SJCRH30 (cell line): ENCODE measurements at places on chromosomes 5 and 9.

DNA sequence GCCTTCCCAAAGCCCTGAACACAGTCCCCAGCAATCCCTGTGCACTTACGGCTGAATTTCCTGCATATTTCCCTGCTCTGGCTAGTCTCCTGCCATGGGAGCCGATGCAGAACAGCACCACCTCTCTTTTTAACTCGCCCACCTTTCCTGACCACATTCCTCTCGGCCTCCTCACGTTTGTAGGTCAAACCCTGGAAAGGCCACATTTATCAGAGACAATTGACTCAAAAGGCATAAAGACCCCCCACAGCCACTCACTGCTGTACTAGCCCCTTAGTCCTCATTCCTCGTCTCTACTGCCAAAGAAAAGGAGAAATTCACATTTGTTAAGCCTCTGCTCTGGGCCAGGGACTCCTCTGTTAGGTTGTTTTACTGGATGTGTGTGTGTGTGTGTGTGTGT is 43.6 kb downstream of the ENC1 start:
- DNase-seq, result no peak

- no peak for DNase-seq
Observed at GRCh38 chr5:175494264-175495183, 16.2 kb downstream of the SFXN1 start.

GRCh38 chr5:94884311-94884710 is 265.8 kb downstream of the SLF1 start:
- peak; percentile 78 for DNase-seq

- no peak for DNase-seq
Observed at GRCh38 chr5:44401611-44402010, 12.4 kb upstream of the FGF10 start.

GRCh38 chr5:93601071-93601801 is 18.2 kb downstream of the NR2F1 start:
- no peak for DNase-seq

DNA sequence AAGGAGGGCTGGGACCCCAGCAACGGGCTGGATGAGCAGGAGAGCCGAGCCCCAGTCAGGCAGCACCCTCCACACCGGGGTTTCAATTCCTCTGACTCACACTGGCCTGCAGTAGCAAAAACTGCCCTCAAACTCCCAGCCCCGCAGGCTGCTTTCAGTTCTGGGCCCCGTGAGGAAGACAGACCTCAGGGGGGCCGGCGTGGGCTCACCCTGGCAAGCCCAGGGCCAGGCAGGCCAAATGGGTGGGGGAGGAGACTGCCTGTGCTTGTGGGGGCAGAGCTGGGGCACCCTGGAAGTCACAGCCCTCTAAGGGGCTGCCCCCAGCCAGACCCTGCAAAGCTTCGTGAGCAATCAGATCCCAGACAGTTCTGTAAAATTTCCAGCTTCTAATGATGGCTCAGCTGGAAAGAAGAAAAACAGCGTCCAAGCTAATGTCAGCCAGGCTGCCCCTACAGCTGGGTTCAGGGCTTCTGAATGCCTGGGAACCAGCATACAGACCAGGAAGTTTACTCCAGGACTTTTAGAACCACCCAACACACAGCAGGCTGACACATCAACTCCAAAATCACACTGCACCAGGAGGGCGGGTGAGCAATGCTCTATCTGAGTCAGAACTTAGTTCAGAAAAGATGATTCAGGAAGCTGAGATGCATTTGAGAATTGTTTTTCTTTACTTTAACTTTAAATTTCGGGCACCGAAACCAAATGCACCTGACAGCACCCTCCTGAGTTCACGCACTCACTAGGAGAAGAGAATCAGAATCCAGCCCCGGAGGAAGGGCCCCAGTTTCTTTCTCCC is 34.7 kb downstream of the LPCAT1 start:
- no peak for DNase-seq

GRCh38 chr5:150401076-150401375 is 11.7 kb downstream of the CD74 start:
- no peak for DNase-seq

DNA sequence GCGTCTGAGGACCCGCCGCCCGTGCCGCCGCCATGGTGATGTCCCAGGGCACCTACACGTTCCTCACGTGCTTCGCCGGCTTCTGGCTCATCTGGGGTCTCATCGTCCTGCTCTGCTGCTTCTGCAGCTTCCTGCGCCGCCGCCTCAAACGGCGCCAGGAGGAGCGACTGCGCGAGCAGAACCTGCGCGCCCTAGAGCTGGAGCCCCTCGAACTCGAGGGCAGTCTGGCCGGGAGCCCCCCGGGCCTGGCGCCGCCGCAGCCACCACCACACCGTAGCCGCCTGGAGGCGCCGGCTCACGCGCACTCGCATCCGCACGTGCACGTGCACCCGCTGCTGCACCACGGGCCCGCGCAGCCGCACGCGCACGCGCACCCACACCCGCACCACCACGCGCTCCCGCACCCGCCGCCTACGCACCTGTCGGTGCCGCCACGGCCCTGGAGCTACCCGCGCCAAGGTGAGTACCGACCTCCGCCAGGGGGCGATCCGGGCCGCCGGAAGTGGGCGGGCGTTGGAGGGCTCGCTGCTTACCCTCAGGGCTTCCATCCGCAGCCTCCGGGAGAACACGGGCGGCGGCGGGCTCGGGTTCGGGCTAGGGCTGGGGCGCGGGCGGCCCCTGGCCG is 8.5 kb downstream of the PRR7 start:
- no peak for DNase-seq

DNA sequence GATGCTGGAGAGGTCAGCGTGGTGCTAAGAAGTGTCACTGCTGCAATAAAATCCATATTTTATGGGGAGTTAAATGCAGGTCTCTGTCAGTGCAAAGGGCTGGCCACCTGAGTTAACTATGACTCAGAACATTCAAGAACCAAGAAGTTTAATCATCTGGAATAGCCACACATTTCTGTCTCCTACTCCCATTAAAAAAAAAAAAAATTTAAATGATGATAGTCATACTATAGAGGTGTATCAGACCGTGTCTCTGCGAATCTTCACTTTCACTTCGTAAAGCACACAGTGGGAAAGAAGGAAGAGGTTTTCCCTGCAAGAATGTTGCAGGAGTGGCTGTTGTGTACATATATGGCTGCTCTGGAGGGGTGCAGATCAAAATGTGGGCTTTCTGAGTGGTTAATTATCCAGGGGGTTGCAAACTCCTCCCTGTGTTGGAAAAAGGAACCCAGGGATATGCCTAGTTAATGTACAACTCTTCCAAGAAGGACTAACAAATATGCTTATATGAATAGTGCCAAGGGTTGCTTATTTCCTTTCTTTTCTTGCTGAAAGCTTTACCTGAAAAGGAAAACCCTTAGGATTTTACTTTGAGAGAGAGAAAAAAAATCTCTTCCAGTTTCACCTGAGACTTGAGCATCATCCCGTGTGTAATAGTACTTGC is 1.5 kb downstream of the CDH6 start:
- DNase-seq, result no peak

- peak; percentile 15 for DNase-seq
Observed at GRCh38 chr9:124562328-124562727, 55.1 kb upstream of the NR5A1 start.

GRCh38 chr9:96164268-96164683 is 137.7 kb downstream of the HSD17B3 start:
- no peak for DNase-seq

GRCh38 chr5:22910523-22910922 is 57.4 kb upstream of the CDH12 start:
- no peak for DNase-seq

DNA sequence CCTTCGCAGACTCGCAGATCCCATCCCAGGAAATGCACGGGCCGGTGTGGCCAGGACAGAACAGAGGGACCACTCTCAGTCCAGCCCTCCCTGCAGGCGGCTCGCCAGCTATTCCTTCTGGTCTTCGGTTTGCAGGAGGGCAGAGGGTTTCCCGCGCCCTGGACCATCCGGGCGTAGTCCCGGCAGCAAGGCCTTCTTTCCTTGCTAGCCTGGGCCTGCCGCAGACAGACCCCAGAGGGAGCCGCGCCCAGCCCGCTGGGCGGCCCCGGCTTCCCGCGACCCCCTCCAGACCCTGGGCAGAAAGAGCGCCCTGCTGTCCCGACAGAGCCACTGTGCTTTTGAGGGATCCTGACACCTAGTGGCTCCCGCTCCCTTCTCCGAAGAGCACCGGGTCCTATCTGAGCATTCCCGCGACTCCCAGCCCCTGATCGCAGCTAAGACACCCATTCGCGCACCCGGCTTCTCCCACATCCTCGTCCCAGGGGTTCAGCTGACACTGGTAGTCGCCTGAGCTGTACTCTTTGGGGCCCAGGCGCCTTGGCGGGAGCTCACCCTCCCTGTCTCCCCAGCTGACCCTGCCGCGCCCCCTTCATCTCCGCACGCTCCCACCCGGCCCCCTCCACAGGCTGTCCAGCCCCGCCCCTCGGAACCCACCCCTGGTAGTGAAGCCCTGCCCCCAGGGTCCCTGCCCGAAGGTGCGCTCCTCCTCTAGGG is 1.1 kb downstream of the CFAP90 start:
- DNase-seq, result no peak

- no peak for DNase-seq
Observed at GRCh38 chr5:2251751-2252150, 369.0 kb upstream of the IRX4 start.

DNA sequence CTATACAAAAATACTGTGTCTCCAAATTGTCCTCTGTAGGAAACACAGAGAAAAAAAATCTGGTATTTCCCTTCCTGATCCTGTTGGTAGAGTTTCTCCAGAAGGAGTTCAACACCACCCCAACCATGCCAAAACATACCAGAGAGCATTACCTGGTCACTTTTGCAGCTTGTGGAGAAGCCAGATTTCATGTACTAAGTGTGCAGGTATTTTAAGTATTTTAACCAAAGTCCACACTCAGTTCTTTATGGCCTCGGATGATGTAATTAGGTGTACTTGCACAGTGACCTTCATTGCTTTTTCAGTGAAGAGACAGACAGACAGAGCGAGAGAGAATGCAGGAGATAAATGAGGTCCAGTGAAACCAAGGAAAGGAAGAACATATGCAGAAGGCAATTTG is 2046.8 kb upstream of the CDH9 start:
- no peak for DNase-seq

DNA sequence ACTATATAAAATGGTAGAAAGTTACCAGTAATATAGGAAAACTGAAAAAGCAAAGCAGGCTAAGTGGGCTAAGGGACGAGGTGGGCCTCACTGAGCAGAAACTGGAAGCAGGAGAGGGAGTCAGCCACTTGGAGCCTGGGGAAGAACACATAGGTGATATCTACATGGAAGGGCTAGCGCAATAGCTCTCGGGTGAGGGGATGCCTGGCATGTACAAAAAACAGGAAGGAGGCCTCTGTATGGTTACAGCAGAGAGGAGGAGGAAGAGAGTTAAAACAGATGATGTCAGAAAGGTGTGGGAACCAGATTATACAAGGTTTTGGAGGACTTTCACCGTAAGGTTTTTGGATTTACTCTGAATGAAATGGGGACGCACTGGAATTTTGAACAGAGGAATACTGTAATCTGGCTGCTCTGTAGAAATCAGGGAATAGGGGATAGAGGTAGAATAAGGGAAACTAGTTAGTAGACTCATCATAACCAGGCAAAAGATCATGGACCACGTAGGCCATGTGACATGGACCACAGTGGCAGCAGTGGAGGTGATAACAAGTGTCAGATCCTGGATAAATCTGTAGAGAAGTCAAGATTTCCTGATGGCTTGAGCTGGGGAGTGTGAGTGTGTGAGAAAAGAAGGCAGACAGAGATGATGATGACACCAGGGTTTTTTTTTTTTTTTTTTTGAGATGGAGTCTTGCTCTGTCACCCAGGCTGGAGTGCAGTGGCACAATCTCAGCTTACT is 52.5 kb downstream of the FNBP1 start:
- DNase-seq, result no peak
